DMS153 (cell line): ENCODE measurements at places on chromosomes 6 and 20.

DNA sequence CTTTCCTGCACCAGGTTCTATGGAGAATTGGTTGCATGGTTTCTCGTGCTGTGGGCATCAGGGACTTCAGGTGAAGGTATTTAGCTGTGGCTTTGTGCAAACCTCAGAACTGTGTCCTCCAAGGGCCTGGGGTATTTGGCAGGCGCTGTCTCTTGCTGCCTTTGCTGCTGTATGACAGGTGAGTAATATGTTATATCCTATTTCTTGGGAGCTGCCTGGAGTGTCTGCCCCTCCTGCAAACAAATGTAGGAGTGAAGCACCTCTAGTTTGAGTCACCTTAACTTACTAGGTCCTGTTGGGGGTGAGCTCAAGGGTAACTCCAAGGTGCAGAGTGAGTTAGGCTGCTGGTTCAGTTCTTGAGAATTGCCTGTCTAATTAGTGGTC, 177.7 kb upstream of the RNF24 start:
- DNase-seq = no peak

GRCh38 chr6:39181333-39181732, 47.9 kb downstream of the KCNK5 start:
- no peak for DNase-seq

- DNase-seq = no peak
Measured at GRCh38 chr20:56540415-56540814, 7.4 kb downstream of the FAM209B start.

DNA sequence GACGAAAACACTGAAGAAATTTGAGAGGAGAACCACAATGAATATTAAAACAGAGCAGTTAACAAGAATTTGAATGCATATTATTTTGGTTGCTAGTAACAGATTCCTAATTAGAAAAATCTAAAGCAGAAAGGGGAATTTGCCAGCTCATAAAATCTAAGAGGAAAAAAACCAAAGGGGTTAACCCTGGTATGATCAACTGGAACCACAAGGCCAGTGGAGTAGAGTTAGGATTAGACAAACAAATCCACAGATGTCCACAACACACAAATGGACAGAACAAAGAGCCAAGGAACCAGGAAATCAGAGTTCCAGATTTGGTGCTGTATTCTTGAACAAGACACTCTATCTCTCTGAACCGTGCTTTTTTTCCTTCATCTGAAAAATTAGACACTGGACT, 195.0 kb downstream of the TASP1 start:
- no peak for DNase-seq

GRCh38 chr6:38459291-38459690, 180.4 kb downstream of the BTBD9 start:
- DNase-seq = no peak

- DNase-seq = no peak
Measured at GRCh38 chr6:118873239-118873638, 20.7 kb upstream of the ASF1A start.

GRCh38 chr6:17240803-17241500, 40.2 kb upstream of the RBM24 start:
- DNase-seq = no peak

GRCh38 chr20:33059136-33059535, 5.4 kb downstream of the BPIFB3 start:
- DNase-seq = no peak

- DNase-seq = no peak
Measured at GRCh38 chr20:16283307-16283706, 289.9 kb downstream of the KIF16B start.

DNA sequence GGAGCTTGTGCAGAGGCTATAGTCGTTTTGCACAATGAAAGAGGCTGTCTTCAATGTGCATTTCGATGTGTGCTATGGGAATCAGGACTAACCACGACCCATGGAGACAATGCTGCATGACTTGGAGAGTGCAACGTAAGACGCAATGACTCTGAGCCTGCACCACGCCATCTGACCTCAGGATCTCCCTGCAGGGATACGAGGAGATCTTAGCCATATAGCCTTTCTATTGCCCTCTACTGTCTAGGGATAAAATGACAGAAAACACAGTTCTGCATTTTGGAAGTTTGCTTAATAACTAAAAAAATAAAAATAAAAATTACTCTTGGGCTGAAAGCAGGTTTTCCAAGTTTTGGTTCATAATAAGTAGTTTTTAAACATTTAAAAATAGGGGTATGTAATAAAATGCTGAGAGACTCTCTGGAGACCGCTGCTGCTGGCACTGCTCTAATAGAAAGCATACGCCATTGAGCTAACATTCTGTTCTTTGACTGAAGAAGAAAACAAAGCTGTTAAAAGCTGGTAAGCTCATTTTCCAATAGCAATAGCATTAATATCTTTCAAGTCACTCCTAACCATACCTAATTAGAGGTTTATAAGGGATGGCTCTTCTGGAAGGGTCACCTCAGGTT, 87.2 kb downstream of the PDE7B start:
- no peak for DNase-seq

DNA sequence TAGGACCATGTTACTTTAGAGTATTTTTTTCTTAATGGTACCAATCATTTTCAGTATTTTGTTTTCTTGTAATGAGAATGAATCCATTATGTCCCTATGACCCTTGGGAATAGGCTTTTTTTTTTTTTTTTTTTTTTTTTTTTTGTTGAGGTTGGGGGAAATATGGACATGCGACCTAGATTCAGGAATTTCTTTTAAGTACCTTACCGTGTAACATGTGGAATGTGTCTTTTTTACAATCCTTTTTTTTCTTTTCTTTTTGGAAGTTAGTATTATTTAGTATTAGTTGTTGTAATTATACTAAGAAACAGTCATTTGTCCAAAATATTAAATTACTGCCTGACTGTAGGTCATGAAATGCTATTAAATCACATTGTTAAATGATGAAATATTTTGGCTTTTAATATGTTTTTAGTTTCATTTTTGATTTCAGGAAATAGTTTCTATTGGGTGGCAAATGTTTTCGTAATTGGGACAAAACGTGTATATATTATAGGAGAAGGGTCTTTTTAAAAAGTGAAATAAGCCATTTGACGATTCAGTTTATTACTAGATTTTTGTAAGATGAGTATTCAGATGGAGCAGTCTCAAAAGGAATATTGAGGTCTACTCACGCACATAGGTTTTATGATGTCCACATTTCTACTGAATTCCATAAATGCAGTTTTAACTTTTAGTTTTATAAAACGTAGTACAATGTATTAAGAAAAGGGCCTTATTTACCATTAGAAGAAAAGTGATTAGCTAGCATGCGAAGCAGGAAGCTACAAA, 4.9 kb downstream of the ARID1B start:
- no peak for DNase-seq
